ENCODE measurements at places on chromosomes 12 and 14.
A peak's percentile ranks its signal among the peaks of the same experiment; 100 is the strongest.

DNA sequence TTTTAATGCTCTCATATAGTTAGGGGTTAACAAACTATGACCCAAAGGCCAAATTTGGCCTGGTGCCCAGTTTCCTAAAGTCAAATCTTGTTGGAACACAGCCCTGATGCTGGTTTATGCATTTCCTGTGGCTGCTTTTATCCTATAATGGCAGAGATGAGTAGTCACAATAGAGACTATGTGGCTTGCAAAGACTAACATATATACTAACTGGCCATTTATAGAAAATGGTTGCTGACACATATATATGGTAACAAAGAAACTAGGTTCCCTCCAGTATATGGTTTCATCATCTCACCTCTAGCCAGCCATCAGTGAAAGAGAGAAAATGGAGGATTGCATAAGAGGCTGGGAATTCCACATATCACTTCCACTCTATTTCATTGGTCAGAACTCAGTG is 10.8 kb downstream of the NAV3 start:
- DNase-seq = no peak

- DNase-seq = no peak
Measured at GRCh38 chr12:128190614-128191013, 76.4 kb upstream of the TMEM132C start.

DNA sequence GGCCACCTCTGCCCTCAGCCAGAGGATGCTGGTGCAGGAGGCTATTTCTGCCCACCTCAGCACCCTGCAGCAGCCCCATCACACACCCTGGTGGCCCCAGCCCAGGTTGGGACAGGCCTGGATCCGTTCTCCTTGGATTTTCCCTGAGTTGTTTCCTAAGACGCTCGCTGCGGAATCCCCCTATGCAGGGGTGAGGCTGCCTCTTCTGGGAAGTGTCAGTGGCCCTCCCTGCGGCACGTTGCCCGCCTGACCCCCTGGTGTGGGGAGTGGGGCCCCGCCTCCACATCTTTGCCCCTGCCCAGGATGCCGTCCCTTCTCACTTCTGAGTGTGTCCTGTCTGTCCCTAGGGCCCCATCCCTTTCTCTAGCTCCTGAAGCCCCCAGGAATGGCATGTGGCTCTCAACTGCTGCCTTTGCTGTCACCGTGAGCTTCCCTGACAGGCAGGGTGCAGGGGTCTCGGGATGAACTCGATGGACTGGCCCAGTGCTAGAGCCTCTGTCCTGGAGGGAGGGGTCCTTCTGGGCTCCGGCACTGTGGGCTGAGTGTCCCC is 594 bp upstream of the EXOC3L4 start:
- DNase-seq = no peak

DNA sequence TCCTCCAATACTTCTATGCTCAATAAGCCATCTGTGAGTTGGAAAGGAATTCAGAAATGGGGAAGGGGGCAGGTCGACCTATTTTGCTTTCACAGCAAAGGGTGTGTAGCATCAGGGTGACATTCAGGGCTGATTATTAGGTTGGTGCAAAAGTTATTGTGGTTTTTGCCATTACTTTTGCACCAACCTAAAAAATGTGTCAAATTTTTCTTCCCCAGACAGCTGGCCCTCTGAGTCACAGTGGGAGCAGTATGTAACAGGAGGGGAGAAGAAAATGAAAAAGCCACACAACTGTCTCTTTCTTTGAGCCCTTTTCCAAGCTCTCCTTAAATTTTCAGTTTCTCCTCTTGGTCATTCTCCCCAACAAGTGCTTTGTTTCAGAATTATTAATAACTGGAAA is 47.1 kb upstream of the GZMB start:
- no peak for DNase-seq

- DNase-seq = no peak
Measured at GRCh38 chr12:129036135-129036534, 182.9 kb downstream of the GLT1D1 start.

GRCh38 chr12:4251967-4252366 is 21.6 kb upstream of the CCND2 start:
- DNase-seq = no peak

GRCh38 chr12:78343657-78344056 is 513.0 kb downstream of the NAV3 start:
- no peak for DNase-seq

DNA sequence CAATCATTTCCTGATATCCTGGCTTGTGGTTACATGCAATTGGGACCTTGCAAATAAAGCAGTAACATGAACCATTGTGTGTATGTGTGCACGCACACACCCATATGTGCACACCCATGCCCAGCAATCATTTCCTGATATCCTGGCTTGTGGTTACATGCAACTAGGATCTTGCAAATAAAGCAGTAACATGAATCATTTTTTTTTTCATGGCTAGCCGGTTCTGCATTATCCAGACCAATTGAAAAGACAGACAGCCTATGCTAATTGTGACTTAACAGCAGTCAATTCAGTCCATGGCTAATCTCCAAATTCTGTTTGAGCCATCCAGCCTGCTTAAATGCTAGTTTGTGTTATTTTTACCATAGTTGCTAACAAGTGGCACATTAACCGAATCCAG is 134.3 kb downstream of the TTC7B start:
- DNase-seq = no peak

DNA sequence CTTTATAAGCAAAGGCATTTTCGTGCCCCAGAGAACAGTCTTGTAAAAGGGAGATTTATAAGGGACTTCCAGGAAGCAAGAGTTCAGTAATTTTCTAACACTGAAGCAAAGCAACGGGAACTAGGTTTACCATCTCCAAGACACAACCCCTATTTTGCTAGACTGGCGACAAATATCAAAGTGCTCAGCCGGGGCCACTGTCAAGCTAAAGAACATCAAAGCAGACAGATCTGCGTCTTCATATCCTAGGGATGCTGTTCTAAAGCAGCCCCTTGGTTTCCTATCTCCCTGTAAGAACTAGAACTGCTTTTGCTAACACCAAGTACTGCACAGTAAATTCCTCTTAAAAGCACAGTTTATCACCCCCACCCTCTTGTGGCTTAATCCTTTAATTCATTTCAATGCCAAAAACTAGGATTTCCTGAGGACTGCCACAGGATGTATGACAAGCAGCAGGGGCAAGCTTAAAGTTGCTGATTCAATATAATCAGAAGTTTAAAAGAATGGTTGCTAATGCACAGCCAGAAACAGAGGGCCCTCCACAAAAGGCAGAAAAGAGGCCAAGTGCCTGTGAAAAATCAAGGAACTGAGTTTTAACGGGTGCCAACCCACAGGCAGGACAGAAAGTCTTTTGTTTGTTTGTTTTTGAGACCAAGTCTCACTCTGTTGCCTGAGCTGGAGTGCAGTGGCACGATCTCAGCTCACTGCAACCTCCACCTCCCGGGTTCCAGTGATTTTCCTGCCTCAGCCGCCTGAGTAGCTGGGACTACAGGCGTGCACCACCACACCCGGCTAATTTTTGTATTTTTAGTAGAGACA is 44.0 kb upstream of the ISM2 start:
- no peak for DNase-seq

- DNase-seq = no peak
Measured at GRCh38 chr12:68888243-68888642, 44.7 kb downstream of the CPM start.

GRCh38 chr14:77026930-77027537 is 1.5 kb downstream of the IRF2BPL start:
- peak; percentile 65 for DNase-seq

DNA sequence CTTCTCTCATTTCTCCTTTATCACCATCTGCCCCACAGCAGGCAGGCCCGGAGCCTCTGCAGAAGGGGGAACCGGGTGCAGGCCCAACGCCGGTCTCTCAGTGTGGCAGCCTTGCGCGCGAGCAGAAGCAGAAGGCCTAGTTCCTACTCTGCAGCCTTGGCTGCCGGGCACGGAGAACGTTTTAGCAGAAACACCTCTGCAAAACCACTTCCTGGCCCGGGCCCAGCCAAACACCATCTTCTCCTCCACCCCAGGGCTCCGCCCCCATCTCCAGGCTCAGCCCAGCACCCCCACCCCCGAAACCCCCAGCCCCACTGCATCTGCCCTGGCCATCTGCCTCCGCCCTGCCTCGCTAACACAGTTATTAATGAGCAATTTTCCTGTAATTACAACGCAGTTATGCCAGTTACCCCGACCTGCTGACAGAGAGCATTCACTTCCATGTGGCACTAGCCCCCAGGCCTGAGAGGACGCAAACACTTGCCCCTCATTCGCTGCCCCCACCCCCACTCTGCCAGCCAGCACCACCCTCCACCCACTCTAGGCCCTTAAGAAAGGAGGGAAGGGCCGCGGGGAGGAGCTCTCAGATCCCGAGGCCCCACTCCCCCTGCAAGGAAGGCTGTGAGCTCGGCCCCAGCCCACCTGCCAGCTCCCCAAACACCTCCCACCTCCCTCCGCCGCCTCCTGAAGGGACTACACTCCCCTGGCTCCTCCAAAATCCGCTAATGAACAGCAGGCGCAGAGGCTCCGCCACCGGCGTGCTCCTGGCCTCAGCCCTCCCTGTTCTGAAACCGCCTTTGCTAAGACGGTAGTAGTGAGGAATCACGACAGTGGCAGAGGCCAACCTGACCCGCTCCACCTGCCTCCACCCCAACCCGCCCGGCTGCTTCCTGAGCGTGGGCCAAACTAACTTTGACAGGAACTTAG is 44.7 kb upstream of the FBRSL1 start:
- DNase-seq = no peak

- DNase-seq = peak; percentile 75
Measured at GRCh38 chr12:116703214-116703795, 34.6 kb downstream of the SPRING1 start.

Measured in hematopoietic multipotent progenitor cell treated with erythropoietin and hydrocortisone succinate and interleukin-3 and kit ligand, for 17 days (in vitro differentiated cells).